Cardiac septum (tissue), 1 donor: ENCODE measurements at places on chromosomes 1 and 21. TPM values are rescaled to one million over a fixed set of nuclear protein-coding genes. Genes with fewer than 3 reads are reported as not detected.

DNA sequence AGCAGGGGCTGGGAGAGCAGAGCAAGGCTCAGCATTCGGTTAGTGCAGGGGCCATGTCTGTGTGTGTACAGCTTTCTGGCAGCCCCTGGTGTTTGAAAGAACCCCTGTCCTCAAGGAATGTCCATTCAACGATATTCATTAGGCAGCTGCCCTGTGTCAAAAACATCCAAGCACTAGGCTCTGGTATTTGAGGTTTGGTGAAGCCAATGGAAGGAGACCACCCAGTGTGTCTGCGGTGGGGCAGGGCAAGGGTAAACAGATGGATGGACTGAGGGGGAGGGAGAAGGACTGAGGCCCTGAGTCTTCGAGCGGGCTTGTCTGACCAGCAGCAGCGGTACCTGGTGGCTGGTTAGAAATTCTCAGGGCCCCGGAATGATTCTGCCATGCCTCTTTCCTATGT, 155.6 kb upstream of the KLHDC7A start:
- no peak for DNase-seq

DNA sequence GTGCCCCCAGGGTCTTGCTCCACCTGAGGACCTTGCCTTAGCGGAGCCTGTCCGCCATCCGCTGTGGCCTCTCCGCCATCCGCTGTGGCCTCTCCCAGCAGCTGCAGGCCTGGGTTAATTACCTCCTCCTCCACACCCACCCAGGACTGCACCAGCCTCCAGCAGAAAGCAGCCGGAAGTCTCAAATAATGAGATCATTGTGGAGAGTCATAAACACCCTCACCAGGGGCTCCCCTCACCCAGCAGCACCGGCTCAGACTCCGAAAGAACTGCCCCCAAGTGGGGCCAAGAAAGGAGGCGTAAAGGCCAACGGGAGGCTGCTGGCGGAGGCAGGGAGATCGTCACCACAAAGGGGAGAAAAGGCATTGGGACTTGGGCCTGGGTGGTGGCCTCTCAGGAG, 10.7 kb upstream of the GPR153 start:
- DNase-seq: no peak

DNA sequence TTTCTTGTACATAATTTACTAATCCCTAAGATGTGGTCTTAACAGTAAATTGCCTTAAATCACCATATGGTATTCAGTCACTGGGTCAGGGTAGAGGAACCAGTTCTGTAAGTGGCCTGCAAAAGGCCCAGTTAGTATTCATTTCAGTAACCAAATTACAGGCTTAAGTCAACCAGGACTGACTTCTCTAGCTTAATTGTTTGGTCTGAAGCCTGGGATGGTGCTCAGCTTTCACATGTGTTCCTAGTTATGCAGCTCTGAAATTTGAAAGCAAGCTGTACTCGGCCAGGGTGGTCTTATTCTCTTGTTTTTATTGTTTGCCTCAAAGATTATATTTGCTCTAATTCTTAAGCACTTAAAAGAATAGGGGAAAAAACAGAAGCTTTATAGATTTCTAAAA, 144.6 kb downstream of the MAGI3 start:
- DNase-seq: no peak

DNA sequence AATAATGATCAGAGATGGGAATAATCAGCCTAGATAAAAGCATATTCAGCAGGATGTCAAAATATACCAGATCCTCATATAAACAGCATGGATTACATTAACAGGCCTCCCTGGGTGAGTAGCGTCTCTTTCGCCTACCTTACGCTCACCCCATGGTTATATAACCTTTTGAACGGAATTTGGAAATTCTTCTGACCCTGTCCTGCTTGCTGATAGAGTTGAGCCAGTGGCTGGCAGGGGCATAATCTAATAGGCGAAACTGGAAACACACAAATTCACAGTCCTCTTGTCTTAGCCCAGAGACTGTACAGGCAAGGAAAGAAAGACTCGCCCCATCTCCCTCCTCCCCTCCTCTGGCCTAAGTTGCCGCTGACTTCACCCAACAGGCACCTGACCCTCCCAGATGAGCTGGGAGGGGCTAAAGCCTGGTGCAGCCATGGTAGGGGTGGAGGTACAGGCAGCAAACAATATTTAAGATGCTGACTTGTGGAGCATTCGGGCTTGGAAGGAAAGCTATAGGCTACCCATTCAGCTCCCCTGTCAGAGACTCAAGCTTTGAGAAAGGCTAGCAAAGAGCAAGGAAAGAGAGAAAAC, at the start of gene ANGPTL7:
TSS of gene ANGPTL7 (plus strand) at position 498 of the 594 bp plus-strand sequence. CDS start 225 bp downstream, outside the sequence.
- no peak for DNase-seq

DNA sequence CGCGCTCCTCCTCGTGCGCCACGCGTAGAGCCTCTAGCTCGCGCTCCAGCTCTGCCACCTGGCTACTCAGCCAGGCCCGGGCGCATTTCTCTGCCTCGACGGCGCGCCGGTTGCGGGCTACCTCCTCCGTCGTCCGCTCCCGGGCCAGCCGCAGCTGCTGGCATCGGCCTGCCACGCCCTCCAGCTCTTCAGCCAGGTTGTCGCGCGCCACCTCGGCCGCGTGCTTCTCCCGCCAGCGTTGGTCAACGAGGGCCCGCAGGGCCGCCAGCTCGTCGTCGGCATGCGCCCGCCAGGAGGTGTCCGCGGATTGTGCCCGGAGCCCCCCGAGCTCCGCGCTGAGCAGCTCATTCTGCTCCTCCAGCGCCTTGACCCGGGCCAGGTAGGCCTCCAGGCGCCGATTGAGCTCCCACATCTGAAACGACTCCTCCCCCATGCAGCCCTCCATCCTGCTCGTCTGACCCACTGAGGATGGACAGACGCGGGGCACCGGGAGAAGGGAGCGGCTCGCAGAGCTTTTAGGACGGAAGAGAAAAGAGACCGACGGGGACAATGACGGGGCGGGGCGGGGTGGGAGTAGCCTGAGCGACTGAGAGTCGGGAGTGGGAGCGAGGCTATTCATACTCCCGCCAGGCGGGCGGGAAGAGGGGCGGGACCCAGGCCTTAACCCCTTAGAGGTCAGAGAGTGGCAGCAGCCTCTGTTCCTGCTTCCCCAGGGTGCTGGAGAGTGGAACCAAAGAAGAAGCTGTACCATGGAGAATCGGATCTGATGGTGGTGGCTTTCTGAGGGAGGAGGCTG, at the start of gene NES:
TSS of gene NES (minus strand) at position 588 of the 796 bp plus-strand sequence. CDS start at position 445, 143 bp downstream.
- DNase-seq: peak; percentile 89

GRCh38 chr1:179876300-179876715, 1.3 kb downstream of the TOR1AIP2 start:
- DNase-seq: no peak

- no peak for DNase-seq
Observed at GRCh38 chr1:233620065-233620464, 6.2 kb downstream of the KCNK1 start.

- DNase-seq: no peak
Observed at GRCh38 chr1:171434717-171435346, 50.5 kb upstream of the PRRC2C start.

GRCh38 chr1:66732407-66733166, 19.7 kb upstream of the DYNLT5 start:
- no peak for DNase-seq

DNA sequence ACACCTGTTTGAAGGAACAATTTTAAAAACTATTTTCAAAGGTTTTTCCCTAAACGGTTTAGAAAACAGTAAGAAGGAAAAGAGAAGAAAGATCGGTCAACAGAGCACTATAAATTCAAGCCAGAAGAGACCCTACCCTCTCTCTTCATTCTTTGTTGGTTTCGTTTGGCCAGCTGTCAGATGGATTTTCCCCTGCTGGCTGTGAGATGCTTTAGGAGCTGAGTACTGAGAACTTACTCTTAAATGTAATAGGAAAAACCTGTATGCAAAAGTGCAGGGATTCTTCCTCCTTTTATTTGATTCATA, 1.3 kb upstream of the TXNIP start:
- DNase-seq: no peak

DNA sequence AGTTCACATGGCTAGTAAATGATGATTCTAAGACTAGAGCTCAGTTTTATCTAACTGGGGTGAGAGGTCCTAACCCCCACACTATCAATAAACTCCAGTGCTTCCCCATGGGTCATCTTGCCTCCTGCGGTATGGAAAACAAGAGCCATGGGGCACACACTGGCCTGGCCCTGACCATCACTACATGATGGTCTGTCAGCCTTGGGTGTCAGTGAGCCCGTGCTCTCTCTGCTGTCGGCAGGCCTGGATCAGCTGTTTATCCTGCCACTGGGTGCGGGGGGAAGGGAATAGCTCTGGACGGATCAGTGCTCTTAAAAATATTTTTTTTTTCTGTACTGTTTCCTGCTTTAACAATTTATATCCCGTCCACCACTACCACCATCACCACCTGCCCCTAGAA, 255.0 kb upstream of the ADGRL2 start:
- DNase-seq: no peak

DNA sequence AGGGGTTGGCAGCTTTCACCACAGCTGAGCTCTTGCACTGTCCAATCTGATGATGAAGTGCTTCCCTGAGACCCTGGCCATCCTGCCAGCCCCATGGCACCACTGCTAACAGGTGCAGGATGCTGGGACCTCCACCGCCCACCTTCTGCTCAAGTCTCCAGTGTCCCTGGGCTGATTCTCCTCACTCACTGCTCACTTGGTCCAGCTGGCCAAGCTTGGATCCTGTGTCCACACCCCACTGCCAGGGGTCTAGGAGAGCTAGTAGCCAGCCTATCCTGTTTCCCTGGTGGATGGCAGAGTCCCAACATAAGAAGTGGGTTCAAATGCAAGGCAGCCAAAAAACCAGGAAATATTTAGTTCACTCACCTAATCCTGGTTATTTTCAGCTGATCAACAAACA, 217.2 kb upstream of the IRF2BP2 start:
- no peak for DNase-seq

DNA sequence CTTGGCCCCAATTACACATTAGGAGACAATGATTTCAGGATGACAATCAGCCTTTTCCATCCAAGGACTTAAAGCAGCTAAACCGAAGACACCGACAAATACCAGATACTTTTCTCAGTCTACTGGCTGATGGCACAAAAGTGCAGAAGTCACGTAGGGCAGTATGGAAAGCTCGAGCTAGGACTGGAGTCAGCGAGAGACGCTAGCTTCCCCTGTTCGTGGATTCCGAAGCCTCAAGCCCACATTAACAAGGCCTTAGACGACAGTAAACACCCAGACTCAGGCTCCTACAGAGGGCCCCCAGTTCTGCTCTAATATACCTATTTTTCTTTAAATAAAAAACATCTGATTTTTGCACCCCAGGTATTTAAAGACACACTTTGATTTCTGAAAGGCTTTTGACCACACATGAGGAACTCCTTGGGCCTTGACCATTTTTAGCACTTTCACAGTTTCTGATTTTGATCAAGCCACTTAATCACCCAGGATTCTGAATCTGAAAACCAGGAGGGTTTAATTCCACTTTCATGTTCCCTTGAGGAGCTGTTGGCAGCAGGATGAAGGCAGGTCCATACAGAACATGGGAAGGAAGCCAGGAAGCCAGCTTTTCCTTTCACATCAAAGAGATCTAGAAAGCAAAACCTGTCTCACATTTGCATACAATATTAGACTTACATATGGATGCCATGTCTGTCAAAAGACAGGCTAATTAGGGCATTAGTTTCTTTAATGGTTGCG, 204.1 kb downstream of the GABPA start:
- no peak for DNase-seq

DNA sequence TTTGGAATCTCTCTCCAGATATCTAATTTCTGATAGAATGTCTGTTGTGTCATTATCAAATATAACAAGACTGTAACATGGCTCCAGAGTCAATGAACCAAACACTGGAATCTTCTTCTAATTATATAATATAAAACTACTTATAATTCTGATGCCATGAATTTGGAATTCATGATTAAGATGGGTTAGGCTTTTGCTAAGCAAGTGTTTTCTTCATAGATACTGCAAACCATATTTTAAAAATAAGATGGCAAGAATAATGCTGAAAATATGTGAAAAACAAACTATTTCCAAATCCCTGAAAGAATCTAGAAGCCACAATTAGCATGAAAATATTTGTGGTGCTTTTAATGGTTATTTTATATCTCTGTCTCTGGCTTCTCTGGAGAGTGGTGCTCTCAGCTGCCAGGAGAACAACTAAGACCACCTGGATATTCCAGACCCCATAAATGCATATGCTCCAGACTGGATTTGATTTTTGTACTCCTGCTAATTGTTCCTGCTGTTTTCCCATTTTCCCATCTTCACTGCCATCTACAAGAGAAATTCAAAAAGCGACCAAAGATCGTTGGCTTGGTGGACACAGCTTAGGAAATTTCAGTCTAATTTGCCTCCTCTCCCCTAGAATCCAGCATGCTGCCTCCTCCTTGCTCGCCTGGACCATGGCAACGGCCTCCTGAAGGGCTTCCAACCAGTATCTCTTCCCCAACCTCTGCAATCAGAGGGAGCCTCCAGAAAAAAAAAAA, 418.9 kb downstream of the SETD4 start:
- no peak for DNase-seq

DNA sequence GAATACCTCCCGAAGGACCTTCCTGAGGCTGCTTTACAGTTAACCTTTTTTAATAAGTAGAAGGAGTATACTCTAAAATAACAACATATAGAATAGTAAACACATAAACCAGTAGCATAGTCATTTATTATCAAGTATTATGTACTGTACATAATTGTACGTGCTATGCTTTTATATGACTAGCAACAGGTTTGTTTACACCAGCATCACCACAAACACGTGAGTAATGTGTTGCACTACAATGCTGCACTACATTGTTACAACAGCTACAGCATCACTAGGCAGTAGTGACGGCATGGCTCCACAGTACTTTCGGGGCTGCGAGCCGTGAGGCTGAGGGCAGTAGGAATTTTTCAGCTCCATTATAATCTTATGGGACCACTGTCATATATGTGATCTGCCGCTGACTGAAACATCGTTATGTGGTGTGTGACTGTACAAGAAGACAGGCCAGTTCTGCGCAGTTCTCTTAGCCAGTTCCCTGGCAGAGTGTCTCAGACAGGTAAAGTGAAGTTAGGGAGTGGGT, 82.8 kb upstream of the LRRC8D start:
- DNase-seq: no peak

GRCh38 chr1:185495898-185496297, 178.9 kb upstream of the IVNS1ABP start:
- no peak for DNase-seq

GRCh38 chr1:67646145-67647035, 38.6 kb upstream of the GADD45A start:
- no peak for DNase-seq

DNA sequence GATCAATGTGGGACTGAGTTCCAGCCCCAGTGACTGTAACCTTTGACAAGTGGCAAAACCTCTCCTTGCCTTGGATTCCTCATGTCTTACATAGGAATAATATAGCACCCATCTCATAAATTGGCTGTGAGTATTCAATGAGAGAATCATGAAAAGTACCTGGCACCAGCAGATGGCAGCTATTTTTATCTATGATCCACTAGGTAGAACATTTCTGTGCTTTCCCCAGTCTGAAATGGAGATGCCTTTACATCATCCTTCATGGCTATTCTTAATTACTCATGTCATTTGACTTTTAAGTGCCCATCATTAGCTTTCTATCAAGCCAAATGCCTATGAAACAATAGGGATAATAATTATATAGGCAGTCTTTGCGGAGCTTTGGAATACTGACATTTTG, 130.1 kb downstream of the TGFB2 start:
- DNase-seq: no peak

Gene SF3B4
- 30.3 TPM for total RNA-seq

Gene GGPS1
- total RNA-seq: 36.2 TPM

Gene CFHR1
- not detected for total RNA-seq

Gene FAM163A
- 0.16 TPM for total RNA-seq

Gene IFI44L
- 8.5 TPM for total RNA-seq

Gene S100A7A
- not detected for total RNA-seq
